ENCODE measurements at places on chromosomes 13 and 19. TPM values are rescaled to one million over a fixed set of nuclear protein-coding genes. Genes with fewer than 3 reads are reported as not detected.

HAUS8 gene
- total RNA-seq = 51.7 TPM

IGLON5 gene
- 0.11 TPM for total RNA-seq

ONECUT3 gene
- total RNA-seq = not detected

FAM83E gene
- 2.7 TPM for total RNA-seq

ZNF534 gene
- not detected for total RNA-seq

RPL18A gene
- total RNA-seq = 2,260 TPM

CRTC1 gene
- total RNA-seq = 10.3 TPM

SMG9 gene
- 49.9 TPM for total RNA-seq

FUT2 gene
- total RNA-seq = not detected

DOHH gene
- 9.9 TPM for total RNA-seq

RTBDN gene
- not detected for total RNA-seq

KCNN4 gene
- 38.3 TPM for total RNA-seq

OR10H1 gene
- not detected for total RNA-seq

MED26 gene
- 21.2 TPM for total RNA-seq

HSPH1 gene
- total RNA-seq = 71.2 TPM

SHISA7 gene
- total RNA-seq = not detected

ZNF480 gene
- 19.5 TPM for total RNA-seq

ZNF606 gene
- 22.2 TPM for total RNA-seq

MBD3L2 gene
- total RNA-seq = not detected

DENND1C gene
- 130 TPM for total RNA-seq

APLP1 gene
- 1.2 TPM for total RNA-seq

PLPPR3 gene
- not detected for total RNA-seq

ZNF625 gene
- total RNA-seq = 8.2 TPM

ZNF112 gene
- total RNA-seq = 0.28 TPM

CEACAM21 gene
- 75.4 TPM for total RNA-seq

CADM4 gene
- total RNA-seq = 0.43 TPM

NRTN gene
- total RNA-seq = 0.45 TPM

NR2F6 gene
- 2.3 TPM for total RNA-seq

KIR2DL1 gene
- not detected for total RNA-seq

ADPRHL1 gene
- 1.0 TPM for total RNA-seq

TNFSF13B gene
- 11.5 TPM for total RNA-seq

RXFP2 gene
- total RNA-seq = not detected

FGF22 gene
- 0.72 TPM for total RNA-seq

SPATA13 gene
- total RNA-seq = 78.7 TPM

RGL3 gene
- not detected for total RNA-seq

ZNF560 gene
- total RNA-seq = 0.34 TPM

All from activated naive CD8-positive, alpha-beta T cell treated with anti-CD3 and anti-CD28 coated beads, Interleukin-2, amount 10 ng/mL, durations not matched to agents 7 days and 5 days (primary cell).